ENCODE measurements at places on chromosomes 16 and 17.

GRCh38 chr17:67601897-67602296 is 115.8 kb upstream of the NOL11 start:
- DNase-seq: no peak

DNA sequence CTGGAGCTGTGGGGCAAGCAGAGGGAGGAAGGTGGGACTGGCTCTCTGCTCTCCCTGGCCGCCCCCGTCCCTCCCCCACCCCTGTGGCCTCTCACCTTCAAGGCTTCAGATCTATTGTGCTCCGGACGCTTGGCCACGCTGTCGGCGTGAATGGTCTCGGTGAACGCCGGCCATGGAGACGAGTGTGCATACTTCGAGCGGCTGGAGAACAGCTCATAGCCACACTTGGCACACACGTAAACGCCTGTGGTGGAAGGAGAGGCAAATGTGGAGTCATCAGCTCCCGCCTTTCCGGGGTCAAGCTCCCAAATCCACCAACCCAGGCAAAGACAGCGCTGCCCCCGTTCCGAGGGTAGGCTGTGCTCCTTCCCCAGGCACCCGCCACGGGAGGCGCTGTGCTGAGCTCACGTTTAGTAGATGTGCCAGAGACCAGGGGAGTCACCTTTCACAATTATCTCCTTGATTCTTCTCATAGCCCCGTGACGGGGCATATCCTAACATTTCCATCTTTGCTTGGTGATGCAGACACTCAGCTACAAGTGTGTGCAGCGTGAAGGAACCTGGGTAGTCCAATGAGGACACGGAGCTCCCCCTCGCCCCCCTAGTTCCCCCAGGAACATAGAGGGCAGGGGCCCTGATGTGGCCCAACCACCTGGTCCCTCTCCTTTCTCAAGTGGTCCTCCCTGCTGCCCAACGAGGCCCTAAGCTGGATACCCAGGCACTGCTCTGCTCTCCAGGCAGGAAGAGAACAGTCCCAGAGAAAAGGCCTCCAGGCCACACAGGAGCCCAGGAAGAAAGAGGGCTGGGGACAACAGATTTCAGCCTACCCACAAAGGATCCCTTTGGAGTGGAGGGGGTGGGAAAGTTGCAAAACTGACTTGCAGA is 1.6 kb downstream of the MSRB1 start:
- no peak for DNase-seq

DNA sequence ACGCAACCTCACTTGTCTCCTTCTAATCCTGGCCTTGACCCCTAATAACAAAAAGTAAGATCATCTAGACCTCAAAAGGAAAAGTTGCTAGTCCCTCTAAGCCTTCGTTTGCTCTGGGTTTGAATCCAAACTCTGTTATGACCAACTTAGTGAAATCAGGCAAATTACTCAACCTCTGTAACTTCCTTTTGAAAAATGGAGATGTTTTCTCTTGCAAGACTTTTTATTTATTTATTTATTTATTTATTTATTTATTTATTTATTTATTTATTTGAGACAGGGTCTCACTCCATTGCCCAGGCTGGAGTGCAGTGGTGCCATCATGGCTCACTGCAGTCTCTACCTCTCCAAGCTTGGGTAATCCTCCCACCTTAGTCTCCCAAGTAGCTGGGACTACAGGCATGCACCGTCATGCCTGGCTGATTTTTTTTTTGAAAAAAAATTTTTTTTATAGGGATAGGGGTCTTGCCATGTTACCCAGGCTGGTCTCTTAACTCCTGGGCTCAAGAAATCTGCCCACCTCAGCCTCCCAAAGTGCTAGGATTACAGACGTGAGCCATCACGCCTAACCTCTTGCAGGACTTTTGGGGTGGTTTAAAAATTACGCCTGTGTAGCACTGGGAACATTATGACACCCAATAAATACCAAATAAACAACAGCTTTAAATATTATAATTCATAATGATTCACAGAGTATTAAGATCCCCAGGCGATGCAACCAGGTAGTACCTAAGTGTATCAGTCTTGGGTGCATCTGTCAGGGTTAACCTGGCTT is 63.4 kb downstream of the PITPNC1 start:
- DNase-seq: no peak

- no peak for DNase-seq
Observed at GRCh38 chr16:89155851-89156739, 15.5 kb upstream of the CDH15 start.

DNA sequence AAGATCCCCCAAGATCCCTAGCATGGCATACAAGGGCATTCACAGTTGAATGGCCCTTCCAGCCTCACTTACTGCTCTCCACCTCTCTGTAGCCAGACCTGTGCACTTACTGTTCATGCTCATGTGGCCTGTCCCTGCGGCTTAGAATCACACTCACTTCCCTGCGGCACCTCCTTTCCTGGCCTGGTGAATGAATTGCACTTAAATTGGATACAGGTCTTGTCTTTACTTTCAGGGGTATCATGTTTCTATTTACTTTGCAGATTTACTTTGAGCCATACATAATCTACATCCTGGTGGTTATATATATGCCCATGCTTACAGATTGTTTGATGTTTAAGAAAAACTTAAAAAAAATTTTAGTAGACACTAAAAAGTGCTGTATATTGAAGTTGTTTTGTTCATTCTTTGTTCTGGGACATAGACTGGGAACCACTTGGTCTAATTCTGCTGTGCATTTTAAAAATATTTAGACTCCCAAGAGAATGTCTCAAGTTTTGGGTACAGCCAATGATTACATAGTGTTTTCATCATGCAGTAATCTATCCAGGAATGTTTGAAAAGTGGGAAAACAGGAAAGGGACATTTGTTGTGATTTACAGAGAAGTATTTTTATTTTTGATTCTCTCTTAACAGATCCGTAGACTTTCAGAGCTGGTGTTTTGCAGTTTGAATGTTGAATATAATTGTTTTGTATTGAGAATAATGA is 63.9 kb downstream of the NUP88 start:
- DNase-seq: no peak

- DNase-seq: no peak
Observed at GRCh38 chr17:58332778-58333735, 4.5 kb upstream of the TSPOAP1 start.

Data from iPS-NIHi11 (cell line).